ENCODE measurements at places on chromosomes 1 and 21.

GRCh38 chr1:157580179-157580827 is 17.6 kb downstream of the FCRL4 start:
- DNase-seq: no peak

DNA sequence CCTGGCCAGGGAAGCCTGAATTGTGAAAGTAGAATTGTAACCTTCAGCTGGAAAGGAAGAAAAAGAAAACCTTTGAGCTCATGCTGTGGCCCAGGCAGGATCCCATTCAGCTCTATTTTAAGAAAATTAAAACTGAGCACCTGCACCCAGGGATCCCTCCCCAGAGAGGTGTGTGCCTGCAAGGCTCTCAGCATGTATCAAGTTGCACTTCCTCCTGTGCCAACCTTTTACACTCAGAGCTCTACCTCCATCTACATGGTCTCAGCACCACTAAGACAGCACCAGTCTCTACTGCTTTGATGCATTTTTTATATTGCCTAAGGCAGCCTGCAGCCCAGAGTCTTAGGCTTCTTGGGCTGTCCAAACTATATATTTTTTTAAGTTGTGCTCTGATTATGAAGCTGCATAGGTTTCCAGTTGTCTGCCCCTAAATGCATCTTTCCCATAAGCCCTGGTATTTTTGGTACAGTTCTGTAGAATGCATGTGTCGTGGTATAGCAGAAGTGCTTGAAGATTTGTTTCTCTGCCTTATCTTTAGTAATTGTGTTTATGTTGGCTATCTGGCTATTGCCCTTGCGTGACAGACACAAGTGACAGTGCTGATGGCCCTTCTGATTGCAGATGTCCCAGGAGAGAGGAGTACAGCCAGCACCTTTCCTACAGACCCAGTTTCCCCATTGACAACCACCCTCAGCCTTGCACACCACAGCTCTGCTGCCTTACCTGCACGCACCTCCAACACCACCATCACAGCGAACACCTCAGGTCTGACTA is 63.1 kb downstream of the PTPRC start:
- DNase-seq: no peak

- no peak for DNase-seq
These were observed 41.5 kb downstream of the DTL start for GRCh38 chr1:212077028-212077427.

DNA sequence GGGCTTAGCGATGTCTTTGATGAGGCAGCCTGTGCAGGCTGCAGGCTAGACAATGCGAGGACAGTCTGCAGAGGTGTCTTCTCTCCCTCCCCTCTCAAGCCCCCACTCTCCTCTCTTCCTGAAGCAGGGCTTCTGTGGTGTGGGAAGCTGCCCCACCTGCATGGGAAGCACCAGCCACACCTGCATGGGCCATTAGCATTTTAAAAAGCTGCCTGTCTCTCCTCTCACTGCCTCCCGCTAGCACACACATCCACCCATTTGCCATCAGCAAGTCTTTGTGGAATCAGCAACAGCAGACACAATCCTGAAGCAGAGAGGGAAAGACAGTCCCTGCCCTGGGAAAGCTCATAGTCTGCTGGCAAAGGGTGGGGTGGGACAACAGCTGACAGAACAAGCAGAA is 53.1 kb downstream of the NAV1 start:
- DNase-seq: no peak

- DNase-seq: no peak
These were observed 544.4 kb upstream of the CXADR start for GRCh38 chr21:16968436-16968835.

- no peak for DNase-seq
These were observed 114.5 kb upstream of the COL24A1 start for GRCh38 chr1:86271046-86271445.

- DNase-seq: no peak
These were observed 49.4 kb downstream of the DYRK1A start for GRCh38 chr21:37415939-37416338.

DNA sequence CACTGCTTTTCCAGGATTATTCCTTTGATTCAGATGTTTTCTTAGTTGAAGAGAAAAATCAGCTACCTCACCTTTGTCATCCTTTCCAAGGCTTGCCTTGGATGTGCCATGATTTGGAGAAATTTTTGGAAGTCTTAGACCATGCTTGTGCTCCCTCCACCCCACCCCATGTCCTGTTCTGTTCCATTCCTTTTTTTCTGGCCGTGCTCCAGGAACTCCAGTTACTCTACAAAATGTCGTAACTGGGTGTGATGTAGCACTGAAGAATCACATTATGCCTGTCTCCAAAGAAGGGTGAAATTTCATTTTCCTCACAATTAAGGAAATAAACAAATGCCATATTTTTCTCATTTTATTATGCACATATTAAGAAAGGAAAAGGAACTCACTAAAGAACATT is 217.8 kb upstream of the ZRANB2 start:
- no peak for DNase-seq

- no peak for DNase-seq
These were observed 58.8 kb upstream of the SPATA6 start for GRCh38 chr1:48530727-48531351.
